ENCODE measurements at places on chromosomes 11 and 22.

GRCh38 chr22:48943567-48944432 is 883.9 kb downstream of the BRD1 start:
- DNase-seq: no peak

DNA sequence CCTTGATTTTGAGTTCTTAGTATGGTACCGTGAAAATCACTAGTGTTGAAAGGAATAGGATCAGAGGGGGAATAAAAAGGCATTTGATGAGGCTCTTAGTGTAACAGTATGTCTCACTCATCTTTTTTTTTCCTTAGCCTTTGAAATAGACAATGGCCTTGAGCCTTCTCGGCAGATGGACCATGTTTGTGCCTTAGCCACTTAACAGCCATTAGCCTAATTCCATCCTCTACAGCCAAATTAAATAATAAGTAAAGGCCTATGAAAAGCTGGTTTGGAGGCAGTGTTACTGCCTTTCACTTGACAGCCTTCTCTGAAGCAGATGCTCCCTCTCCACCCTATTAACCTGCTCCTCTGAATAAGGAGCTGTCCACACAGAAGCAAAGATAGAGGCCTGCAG is 580.7 kb downstream of the NTM start:
- DNase-seq: no peak

- no peak for DNase-seq
Observed at GRCh38 chr22:17907748-17908051, 116.7 kb downstream of the MICAL3 start.

DNA sequence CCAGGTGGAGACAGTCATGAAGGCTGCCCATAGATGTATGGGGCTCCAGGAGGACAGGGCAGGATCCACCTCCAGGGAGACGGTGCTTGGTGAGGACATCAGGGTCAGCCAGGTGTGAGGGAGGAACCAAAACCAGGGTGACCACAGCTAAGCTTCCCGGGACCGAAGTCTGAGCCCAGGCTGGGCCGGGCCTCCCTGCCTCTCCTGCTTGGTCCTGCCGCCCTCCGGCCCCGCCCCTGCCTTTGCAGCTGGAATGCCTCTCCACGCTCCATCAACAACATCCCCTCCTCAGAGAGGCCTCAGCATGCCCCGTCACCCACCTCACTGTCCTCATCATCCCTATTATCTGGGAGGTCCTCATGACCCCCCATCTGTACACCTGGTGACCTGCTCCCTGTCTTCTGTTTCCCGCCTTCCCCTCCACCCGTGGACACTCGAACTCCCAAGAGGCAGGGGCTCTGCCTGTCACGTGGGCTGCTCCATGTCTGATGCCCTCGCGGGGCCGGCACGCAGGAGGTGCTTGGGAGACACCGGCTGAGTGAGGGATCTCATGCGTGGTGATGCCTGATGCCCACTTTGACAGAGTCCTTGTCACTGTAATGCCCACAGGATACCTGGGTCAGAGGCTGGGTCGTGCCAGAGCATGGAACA is 59.4 kb downstream of the RTL6 start:
- no peak for DNase-seq

DNA sequence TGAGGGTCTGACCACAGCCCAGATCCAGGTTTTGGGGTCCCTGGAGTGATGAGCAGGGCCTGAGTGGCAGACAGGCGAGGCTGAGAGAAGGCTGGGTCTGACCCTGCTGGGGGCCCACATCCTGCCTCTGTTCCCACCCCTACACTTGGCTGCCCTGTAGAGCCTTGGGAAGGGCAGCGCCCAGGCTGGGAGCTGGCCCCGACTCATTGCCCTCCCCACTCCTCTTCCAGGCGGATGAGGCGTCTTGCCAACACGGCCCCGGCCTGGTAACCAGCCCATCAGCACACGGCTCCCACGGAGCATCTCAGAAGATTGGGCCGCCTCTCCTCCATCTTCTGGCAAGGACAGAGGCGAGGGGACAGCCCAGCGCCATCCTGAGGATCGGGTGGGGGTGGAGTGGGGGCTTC is 4.9 kb downstream of the DERL3 start:
- DNase-seq: no peak

Measured in CD4-positive, alpha-beta T cell treated with Interleukin-12 subunit alpha and Interleukin-12 subunit beta, for 1 hour (primary cell).